Stimulated activated CD4-positive, alpha-beta T cell treated with anti-CD3 and anti-CD28 coated beads, Interleukin-15, amount 100 ng/mL, for 1 hour (primary cell): ENCODE measurements at places on chromosomes 11 and 22.

DNA sequence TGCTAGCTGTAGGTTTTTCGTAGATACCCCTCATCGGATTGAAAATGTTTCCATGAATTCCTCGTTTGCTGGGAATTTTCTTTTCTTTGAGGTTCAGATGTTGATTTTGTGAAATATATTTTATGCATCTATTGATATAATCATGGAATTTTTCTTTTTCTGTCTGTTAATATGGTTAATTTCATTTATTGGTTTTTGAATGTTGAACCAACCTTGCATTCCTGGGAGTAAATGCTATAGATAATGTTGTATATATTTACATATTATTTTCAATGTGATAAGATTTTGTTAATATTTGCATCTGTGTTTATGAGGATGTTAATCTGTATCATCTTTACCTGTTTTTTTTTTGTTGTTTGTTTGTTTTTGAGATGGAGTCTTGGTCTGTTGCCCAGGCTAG is 10.6 kb upstream of the NDUFA6 start:
- DNase-seq = no peak

DNA sequence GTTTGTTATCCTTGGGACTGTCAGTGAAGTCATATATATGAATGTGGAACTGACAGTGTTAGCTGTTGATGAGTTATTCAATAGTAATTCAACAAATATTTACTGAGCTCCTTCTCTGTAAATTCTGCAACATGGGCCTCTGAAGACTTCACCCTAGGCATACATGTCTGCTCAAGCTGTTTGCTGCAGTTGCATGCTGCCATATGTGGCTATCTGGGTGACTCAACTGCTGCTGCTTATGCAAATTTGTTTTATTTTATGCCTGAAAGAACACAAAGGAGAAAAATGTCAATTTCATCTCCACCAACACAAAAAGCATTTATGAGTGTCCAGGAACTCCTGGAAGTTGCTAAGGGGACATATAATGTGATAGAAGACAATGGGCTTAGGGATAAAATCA is 417.6 kb downstream of the AASDHPPT start:
- DNase-seq = no peak

DNA sequence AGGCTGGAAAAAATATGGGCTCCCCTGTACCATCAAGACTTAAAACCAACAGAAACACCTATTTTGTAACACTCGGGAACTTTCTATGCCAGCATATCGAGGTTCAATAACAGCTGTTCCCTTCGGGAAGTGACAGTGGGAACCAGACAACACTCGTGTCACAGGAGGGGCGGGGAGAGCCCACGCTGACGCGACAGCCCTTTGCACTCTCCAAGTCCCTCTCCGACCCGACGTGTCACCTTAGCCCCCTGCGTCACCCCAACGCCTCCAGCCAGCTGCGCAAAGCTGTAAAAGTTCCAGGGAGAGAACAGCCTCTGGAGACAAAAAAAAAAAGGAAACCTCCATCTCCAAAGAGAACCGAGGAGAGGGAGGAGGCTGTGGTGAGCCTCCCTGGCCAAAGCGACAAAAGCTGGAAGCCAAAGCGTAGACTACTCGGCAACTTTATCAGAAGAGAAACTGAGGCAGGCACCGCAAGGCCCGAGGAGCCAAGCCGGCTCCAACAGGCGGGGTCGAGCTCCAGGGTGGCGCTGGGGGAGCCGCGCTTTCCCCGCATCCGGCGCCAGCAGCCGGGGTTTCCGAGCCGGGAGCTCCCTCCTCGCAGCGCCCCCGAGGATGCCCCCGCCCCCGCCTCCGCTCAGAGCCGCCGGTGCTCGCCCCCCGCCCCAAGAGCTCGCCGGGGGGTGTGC is 751 bp downstream of the ARFGAP3 start:
- DNase-seq = peak; percentile 23

GRCh38 chr11:592501-592900 is 16.2 kb downstream of the PHRF1 start:
- no peak for DNase-seq

DNA sequence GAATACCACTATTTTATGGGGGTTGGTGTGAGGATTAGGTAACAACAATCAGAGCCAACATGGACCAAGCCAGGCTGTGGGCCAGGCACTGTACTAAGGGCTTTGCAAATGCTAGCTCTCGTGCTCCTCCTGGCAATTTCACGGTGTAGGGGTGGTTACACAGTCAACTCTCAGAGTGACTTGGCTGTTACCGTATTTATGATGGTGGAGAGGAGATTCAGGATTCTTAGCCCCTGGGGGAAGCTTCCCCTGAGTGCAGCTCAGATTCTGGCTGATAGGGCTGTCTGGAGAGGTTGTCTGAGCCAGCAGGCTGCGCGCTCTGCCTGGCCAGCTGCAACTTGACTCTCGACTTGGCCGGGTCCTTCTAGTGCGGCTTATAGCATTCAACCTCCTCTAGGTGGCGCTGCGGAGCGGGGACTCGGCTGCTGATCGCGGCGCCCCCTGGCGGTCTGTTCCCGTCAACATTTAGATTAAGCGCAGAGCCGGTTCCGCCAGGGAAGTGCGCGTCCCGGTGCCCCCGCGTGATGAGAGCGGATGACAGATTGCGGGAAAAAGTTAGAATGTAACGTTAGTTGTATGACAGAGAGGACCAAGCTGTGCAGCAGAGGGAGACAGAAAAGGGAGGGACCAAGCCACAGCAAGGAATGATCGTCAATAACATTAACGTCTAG is 4.5 kb upstream of the NCF4 start:
- peak; percentile 93 for DNase-seq

DNA sequence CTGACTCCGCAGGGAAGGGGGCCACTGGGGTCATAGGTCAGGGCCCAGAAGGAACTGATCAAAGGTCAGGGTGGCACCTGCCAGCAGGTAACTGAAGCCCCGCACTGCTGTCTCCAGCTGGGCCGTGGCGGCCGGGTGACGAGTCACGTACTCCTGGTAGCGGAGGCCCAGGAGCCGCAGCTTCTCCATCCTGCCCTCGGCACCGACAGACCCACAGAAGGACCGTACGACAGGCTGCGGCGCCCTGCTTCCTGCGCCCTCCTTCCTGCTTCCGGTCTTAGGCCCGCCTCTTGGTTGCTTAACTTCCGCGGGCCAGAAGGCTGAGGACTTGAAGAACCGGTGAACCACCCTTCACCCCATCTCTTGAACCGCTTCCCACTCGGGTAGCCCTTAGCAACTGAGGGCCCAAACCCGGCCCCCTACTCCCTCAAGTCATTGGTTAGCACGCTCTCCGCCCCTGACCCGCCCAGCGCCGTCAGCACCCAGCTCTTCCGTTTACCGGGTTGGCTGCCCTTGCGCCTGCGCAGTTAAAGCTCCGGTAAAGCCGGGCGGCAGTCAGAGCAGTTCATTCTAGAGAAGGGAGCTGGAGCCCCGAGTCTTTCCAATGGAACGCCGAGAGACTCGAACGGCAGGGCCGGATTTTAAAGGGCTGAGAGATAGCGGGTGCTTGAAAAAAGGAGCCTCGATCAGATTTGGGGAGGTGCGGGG is at the start of gene PEX16:
Gene PEX16, minus strand, starts transcription at position 255 of the 708 bp plus-strand sequence. Its CDS starts 66 bp downstream, at position 189.
- peak; percentile 90 for DNase-seq

DNA sequence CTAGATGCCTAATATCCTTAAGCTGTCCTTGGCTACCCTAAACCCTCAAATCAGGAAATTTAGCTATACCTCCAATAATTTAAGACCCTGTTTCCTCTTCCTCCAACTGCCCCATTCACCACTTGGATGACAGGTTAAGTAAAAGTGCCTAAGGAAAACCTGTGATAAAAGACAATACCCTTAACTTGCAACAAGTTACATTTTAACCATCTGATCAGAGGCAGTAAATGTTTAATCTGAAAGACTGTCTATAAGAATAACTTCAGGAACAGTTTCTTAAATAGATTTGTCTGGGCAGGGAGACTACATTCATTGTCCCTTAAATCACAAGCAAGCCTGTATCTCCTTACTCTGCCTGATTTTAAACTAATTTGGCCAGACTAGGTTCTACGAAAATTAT is 129.1 kb downstream of the APOL5 start:
- DNase-seq = no peak
